ENCODE measurements at places on chromosomes 12 and 14.

DNA sequence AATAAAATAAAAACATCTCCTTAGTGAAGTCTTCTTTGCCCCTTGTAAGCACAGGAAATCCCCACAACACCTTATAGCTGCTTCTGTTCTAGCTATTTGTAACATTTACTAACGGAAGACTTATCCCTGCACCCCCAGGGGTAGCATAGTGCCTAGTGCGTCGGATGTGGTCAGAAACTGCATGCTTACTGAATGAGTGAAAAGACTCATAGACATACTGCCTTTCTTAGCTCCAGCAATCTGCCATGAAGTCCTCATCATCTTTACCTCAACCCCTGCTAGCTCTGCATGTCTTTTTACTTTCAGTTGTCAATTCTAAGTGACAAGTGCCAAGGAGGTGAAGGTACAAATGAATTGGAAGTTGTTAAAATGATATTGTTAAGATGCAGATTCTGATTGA, 12.9 kb downstream of the RIOX1 start:
- no peak for DNase-seq

- DNase-seq: no peak
These were observed 7.8 kb downstream of the GMFB start for GRCh38 chr14:54480830-54481562.

DNA sequence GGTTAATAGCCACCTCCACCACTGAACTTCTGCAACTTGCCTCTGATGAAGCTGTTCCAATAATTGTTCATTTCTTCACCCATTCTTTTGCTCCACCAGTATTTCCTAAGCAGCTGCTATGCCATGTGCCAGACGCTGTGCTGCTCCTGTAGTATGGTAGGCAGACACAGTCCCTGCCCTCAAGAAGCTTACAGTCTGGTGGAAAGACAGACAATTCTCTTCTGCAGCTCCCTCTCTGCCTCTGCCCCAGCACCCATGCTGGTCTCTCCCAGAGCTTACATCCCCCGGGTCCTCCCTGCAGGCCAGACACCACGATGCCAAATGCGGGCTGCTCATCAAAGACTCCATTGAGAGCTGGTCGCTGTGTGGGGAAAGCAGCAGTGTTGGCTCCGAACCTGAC, 111.6 kb upstream of the ESRRB start:
- DNase-seq: no peak

GRCh38 chr14:50319721-50320120, 7.6 kb downstream of the DMAC2L start:
- no peak for DNase-seq

GRCh38 chr12:68462803-68463202, 130.6 kb upstream of the MDM1 start:
- no peak for DNase-seq
